ENCODE measurements at places on chromosomes 7 and 10.

GRCh38 chr7:17130281-17131059, 168.0 kb upstream of the AHR start:
- DNase-seq: no peak

GRCh38 chr10:43352951-43353350, 18.5 kb upstream of the FXYD4 start:
- DNase-seq: no peak

DNA sequence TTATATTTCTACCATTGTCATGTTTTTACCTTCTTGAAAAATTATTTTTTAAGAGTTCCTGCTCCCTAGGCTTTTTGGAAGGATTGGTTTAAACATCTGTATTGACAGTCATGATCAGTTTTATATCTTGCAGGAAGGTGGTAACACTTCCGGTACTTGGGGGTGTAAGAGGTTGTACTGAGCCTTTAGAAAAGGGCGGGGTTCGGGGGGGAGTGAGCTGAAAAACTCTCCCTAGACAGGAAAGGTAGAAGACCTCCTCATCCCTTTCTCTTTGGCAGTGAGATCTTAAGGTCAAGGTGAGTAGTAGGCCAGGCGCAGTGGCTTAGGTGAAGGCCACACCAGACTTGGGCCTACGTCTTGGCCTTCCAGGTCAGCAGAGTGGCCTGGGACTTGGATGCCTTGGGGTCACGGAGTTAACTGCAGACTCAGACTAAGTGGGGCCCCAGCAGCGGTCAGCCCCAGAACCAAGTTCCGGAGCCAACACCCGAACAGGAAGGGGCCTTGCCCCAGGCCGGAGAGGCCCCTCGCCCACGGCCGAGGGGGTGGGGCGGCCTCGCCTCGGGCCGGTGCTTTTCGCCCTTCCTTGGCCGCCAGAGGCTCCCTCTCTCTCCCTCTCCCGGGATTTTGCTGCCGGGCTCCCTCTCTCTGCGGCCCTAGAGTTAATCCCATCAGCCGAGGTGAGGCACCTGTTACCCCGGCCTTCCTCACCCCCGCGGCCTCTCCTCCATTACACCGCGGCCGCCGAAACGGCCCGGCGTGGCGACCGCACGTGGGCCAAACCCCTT, at the start of gene PPP1R9A:
Gene PPP1R9A, plus strand, starts transcription at position 569 of the 785 bp plus-strand sequence. CDS start 2,520 bp downstream, outside the sequence.
- DNase-seq: no peak

DNA sequence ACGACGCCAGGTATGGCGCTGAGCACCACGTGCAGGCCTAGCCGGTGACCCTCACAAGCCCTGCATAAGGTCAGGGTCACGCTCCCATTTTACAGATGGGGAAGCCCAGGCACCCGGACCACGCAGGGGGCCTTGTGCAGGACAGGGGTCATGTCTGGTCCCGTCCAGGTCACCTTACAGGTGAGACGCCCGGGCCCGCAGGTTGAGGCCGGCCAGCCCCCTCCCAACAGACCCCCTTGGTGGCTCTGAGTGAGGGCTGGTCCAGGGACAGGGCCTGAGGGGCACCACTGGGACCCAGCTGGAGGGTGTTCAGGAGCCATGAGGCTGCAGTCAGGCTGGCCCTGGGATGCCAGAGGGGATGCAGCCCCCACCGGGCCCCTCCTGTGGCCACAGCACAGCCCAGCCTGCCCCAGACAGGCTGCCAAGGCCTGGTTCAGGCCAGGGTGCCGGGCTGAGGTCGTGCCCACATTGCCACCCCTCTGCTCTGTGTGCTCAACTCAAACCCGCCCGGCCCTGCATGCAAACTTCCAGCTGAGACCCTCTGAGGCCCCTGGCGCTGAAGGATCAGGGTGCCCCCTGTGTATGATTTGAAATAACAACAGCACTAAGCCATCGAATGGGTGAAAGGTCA, 69.0 kb downstream of the PWWP2B start:
- no peak for DNase-seq

GRCh38 chr7:33986951-33987947, 81.9 kb downstream of the BMPER start:
- no peak for DNase-seq

GRCh38 chr7:12949060-12949931, 261.9 kb downstream of the ARL4A start:
- no peak for DNase-seq

GRCh38 chr7:24754906-24755506, 2.3 kb downstream of the GSDME start:
- no peak for DNase-seq
